ENCODE measurements at places on chromosomes 7 and 10.

- no peak for DNase-seq
Measured at GRCh38 chr10:116870949-116871348, 21.6 kb downstream of the ENO4 start.

DNA sequence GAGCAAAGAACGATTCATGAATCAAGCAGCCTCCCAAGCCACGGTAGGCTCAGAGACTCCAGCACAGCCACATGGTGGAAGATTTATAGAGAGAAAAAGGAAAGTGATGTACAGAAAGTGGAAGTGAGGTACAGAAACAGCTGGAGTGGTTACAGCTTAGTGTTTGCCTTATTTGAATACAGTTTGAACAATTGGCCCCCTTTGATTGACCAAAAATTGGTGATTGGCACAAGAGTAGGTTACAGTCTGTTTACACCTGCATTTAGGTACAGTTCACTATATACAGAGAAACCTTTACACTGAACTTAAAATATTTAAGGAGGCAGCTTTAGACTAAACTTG is 136.4 kb upstream of the ASAH2 start:
- no peak for DNase-seq

- no peak for DNase-seq
Measured at GRCh38 chr10:17989908-17990767, 38.4 kb downstream of the SLC39A12 start.

DNA sequence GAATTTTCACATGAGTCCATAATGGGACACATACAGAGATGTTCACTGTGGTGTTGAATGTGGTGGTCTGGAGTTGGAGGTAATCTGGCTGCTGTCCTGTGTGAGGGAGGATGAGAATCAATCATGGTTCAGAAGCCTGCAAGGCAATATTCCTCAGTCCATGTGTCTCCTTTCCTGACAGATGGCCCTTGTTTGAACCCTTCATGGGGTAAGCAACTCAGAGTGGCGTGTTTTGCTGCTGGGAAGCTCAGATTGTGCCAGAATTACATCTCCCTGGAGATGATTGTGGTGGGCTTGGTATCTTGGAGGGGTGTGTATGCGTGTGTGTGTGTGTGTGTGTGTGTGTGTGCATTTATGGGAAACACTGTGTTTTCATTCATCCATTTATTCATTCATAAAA is 44.5 kb upstream of the COMTD1 start:
- DNase-seq, result no peak

DNA sequence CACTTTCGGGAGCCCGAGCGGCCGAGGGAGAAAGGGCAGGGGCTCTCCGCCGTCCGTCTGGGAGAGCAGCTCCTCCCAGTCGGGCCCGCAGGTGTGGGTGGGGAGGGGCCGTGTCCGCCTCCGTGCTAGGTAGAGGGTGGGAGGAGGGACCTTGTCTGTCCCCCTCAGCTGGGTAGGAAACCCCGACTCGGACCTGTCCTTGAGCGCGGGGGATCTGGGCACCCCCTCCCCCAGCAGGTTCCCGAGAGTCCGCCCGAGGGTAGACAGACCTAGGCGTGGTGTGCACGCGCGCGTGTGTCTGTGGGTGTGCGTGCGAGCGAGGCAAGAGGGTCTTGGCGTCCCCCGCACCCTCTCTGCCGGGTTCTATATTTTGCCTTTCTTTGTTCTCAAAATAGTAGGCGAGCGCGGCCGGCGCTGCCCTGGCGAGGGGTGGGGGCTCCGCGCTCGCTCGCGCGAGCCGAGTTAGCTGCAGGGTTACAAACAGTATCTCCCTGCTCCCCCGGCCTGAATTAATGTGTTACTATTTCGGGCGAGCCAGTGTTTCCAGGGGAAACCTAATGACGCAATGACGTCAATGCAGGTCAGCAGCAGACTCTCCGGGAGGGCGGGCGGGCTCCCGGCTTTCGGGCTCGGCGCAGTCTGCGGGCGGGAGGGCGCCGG is 73.9 kb upstream of the LEP start:
- no peak for DNase-seq

DNA sequence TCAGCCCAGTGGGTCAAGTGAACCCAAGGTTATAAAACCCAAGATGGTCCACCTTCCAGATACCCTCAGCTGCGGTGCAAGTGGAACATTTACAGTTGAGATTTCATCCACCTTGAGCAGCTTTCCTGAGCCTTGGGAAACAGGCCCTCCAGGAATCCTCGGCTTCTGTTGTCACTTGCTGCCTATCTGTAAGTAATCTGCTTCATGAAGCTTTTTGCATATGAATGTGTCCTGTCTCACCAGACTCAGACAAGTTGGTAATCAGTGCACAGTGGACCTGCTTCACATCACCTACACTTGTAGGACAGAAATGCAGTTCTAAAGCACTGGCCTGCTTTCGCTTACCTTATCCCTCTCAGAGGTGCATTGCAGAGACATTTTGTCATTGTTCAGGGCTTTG is 80.3 kb downstream of the FAM185A start:
- DNase-seq, result no peak

DNA sequence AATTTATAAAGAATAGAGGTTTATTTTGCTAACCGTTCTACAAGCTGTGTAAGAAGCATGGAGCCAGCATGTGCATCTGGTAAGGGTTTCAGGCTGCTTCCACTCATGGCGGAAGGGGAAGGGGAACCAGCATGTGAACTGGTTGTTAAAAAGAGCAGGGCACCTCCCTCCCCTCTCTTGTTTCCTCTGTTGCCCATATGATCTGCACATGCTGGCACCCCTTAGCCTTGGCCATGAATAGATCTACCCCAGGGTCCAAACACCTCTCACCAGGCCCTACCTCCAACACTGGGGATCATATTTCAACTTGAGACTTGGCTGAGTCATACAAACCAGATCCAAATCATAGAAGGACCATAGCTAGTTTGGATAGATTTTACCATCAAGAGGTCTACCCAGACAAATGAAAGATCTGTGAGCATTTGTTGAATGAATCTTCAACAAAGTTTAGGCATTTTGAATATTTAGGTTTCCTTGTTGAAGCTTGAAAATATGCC is 36.0 kb upstream of the NRP1 start:
- DNase-seq, result no peak

DNA sequence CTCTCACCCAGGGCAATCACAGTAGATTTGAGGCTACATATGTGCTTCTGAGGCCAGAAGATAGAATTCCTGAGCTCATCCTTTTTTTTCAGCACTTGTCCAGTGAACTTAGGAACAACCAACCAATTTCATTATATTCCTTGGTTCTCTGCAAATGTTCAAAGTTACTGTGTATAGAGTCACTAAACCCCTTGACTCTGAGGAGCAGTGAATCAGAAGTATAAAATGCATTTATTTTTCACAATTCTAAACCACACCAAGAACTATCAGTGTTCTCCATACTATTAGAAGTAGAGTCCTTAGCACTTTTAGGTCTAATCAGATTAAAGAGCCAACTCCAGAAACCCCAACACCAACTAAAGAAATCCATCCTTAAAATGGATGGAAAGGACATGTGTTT is 19.6 kb upstream of the PAPSS2 start:
- no peak for DNase-seq

All from T-cell (primary cell).